ENCODE measurements at places on chromosomes 1 and 21.

DNA sequence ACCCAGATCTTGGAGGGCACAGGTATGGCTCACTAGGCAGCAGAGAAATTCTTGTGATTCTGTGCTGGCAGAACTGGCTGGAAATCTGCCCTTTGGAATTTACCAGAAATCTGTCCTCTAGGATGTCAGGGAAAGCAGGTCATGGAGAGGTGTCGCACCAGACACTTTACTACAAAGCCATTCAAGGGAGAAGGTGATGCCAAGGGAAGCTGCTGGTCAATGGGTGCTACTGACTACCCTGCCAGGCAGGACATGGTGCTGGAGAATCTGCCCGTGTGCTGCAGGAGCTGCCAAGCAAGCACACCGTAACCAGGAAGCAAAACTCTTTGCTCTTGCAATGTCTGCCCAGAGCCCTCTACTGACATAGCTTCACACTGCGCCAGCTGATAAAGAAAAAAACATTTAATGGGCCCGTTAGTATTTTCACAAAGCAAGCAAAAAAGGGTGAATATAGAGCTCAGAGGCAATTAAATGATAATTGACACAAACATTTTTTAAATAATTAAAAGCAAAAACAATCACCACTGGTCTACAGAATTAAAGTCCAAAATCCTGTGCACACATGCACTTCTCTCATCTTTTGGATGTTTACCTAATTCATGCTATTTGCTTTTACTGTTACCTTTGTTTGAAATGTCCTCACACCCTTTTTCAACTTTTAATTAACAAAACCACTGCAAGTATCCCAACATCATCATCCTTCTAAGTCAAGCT is 7.2 kb upstream of the FBXO28 start:
- no peak for DNase-seq

DNA sequence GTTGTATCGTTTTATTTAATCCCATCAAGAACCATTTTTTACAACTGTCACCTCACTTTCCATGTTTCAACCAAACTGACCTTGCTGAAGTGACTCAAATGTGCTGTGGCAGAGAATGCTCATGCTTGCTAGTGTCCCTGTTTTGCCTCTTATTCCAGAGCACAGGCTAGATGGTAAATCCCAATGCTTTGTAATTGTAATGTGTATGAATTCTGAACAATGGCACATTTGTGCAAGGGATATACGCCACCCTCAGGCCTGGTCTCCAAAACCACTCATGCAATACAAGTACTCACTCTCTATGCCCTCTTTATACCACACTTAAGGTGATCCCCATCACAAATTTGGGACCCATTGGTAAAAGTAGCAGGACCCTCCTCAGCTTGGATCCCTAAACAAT is 313.6 kb downstream of the HHIPL2 start:
- DNase-seq = no peak

DNA sequence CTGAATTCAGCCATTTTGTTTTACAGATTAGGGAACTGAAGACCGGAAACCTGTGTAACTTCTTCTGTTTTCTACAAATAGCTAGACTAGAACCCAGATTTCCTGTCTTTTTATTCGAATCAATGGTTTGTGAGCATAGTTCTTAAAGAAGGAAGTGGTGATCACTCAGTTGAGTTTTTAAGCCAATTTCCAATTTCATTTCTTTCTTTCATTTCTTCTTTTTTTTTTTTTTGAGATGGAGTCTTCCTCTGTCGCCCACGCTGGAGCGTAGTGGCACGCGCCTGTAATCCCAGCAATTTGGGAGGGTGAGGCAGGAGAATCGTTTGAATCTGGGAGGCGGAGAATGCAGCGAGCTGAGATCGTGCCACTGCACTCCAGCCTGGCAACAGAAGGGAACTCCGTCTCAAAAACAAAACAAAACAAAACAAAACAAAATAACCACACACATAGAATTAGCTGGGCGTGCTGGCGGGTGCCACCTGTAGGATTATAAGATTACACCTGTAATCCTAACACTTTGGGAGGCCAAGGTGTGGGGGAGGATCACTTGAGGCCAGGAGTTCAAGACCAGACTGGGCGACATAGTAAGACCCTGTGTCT is 3.0 kb upstream of the MDM4 start:
- no peak for DNase-seq

- DNase-seq = no peak
Observed at GRCh38 chr1:110161849-110162248, 11.6 kb downstream of the SLC6A17 start.

GRCh38 chr1:170498876-170499275 is 33.1 kb upstream of the GORAB start:
- no peak for DNase-seq

DNA sequence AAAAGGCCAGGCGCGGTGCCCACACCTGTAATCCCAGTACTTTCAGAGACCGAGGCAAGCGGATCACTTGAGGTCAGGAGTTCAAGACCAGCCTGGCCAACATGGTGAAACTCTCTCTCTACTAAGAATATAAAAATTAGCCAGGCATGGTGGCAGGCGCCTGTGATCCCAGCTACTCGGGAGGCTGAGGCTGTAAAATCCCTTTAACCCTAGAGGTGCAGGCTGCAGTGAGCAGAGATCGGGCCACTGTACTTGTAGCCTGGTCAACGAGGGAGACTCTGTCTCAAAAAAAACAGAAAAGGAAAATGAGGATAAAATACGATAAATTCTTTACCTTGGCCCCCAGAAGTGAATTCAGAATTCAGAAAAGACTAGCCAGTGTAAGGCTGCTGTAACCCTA is 1.6 kb downstream of the TMEM50B start:
- DNase-seq = no peak

DNA sequence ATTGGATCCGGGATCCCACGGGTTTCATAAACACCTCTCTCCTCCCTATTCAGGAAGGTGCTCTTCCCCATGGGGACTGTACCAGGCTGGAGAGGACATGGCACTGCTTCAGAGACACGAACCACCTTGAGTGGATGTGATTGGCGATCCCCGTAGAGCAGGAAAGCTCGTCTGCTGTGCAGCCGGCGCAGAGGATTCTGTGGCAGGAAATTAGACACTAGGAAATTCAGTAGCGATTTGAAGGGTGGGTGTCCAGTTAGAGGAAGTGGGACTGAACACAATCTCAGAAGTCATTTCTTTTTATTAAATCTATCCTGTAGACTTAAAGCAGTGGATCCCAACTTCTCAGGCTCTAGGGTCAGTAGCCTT is 767 bp downstream of the PDIK1L start:
- DNase-seq = no peak

DNA sequence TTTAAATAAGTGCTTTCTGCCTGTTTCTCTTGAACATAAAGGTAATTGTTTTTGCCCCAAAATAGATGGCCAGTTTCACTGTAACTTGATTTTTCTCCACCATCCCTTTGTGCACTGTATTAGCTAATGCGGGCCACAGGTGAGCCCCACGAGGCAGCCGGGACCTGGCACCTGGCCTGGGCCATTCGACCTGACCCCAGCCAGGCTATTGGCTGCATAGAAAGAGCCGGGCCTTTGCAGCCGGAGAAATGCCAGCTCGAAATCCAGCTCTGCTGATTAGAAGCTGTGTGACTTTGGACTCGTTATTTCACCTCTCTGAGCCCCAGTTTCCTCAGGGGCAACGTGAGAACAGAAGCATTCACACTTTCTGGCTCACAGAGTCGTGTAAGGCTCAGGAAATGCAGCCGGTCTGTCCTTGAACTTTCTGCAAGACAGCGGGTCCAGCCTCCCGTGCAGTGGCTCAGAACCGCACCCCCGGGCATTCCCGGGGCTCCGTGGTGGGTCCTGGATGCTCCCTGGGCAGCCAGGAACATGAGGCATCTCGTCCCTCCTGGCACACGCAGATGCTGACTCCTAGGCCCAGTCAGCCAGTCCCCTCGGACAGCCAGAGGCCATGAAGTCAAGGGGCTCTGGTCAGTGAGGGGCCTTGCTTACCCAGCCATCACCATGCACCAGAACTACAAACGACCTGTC is 37.4 kb upstream of the ACTRT2 start:
- DNase-seq = no peak

GRCh38 chr1:224583774-224584173 is 32.3 kb upstream of the CNIH3 start:
- DNase-seq = no peak

DNA sequence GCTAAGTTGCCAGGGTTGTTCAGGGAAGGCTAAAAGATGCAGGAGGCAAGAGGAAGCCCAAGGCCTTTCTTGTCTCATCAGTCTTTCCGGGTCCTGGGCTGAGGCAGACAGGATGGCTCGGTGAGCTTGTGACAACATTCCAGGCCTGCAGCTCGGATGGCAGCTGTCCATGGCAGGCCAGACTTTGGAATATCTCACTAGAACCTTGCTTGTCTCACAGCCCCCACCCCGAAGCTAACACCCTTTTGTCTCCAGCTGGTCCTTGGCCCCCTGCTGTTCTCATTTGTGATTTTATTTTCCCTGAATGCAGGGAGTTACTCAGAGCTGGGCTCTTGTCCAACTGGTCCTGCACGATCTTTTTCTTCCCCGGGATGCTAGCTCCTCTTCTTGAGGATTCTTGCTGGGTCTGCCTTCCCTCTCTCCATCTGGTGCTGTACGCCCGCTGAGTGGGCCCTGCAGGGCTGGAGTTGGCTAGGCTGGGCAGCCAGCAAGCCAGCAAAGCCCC is 477.2 kb upstream of the CAMK1G start:
- no peak for DNase-seq

DNA sequence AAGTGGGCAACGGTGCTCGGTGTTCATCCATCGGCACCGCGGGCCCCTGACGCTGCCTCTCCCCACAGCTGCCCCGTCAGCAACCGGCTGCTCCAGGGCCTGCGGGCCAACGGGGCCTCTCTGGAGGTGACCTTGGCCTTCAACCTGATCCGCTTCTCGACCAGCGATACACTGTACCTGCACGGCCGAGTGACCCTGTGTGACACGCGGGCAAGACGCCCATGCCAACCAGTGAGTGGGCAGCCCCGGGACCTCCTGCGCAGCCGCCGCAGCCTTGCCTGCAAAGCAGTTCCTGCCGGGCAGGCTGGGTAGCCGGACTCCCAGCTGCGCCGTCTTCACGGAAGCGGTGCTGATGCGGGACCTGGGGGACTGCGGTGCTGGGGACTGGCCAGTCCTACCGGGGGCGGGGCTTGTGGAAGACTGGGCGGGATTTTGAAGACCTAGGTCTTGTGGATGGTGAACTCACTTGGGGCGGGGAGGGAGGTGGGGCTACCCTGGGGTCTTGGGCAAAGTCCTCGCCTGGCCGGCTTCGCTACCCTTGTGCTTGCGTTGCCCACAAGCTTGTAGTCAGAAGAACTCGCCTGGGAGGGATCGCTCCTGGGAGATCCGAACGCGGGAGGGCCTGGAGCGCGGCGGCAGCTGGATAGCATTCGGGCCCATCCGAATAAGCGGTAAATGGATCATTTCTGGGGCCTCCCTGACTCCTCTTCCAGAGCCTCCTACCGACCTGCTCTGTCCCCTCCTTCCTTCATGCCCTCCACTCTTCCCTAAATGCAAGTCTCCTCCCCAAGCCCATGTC is 8.8 kb upstream of the CEP85 start:
- peak; percentile 51 for DNase-seq

- DNase-seq = no peak
Observed at GRCh38 chr1:220895412-220895946, 16.2 kb downstream of the HLX start.

DNA sequence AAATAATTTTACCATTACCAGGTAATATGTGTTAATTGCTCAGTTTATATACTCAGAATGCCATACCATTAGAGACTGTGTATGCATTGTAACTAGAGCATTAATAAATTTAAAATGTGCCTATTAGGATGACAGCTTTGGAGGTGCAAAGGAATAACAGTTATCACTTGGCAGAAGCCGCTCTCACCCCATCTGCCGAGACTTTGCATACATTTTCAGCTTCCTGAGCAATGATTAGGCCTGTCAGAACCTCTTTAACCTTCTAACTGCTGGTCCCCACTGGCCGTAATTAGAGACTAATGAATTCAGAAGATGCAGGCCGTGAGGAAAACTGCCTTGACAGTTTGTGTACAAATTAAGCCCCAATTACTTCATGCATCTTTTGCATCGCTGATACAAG is 158.0 kb upstream of the PROX1 start:
- no peak for DNase-seq

GRCh38 chr1:165536016-165536415 is 7.8 kb upstream of the LRRC52 start:
- no peak for DNase-seq

GRCh38 chr1:109299558-109300343 is 7.1 kb downstream of the MYBPHL start:
- no peak for DNase-seq

DNA sequence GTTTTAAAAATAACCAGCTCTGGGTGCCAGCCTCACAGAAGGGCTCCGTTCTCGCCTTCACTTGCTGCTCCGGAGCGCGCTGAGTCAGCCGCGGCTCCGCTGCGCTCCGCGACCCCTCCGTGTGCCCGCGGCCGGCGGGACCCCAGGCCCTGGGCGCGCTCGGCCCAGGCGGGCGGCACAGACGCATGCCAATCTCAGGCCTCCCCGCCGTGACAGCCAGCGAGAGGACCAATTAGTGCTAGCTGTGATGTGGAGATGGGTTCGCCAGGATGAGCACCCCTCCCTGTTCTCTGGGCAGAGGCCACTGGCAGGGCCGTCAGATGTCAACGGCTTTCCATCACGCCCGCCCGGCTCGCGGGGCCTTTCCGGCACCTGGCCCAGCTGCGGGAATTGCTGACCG is 293.8 kb downstream of the SPATA17 start:
- no peak for DNase-seq

DNA sequence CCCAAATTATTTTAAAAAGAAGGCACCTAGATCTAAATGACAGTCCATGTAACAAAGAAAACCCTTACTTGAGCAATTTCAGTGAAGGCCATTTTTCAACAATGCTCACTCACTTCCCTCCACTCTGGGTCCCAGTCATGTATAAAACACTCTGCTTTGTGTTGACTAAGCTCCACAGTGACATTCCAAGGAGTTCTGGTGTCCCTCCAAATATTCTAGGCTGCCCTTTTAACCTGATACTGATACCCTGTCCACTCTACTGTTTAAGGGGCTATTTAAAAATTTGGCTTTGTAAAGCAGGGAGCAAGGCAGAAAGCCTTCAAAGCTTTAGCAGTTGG is 73.6 kb downstream of the GNG12 start:
- DNase-seq = no peak

GRCh38 chr1:32321712-32322291 is 14.2 kb downstream of the MARCKSL1 start:
- no peak for DNase-seq

DNA sequence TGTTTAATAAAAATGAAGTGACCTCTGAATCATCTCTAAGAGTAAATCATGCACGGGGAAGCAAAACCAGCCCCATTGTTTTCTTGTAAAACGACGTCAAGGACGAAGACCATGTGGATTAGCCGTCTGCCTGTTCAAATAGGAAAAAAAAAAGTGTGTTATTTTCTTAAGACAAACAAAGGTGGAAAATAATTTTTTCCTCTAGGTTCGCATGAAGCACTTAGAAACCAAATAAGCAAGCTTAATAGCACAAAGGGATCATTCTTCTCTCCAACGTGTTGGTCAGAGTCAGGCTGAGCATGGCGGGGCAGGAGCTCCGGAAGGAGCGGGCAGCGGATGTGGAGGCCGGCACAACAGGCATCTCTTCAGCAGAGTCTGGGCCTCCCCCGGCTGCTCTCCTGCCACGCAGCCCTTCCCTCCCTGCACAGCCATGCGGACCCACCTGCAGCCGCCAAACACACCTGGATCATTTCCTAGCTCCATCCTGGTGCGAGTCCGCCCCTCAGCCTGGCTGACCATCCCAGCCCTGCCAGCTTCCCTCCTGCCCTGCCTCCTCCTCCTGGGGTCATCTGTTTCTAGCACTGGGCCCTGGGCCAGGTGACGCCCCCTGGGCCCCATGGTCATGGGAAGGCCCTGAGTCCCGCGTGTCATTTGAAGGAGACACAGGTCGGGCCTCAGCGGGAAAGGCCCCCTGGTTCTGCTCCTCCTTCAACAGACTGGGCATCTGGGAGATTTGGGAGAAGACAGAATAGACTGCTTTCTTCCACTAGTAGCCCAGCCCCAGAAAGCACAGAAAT is 40.2 kb downstream of the MX1 start:
- DNase-seq = no peak

Measured in stimulated activated CD4-positive, alpha-beta T cell treated with anti-CD3 and anti-CD28 coated beads, Interleukin-4, amount 100 ng/mL, for 48 hours (primary cell).